HTR-8/SVneo (cell line): ENCODE measurements at places on chromosomes 11 and 22.

DNA sequence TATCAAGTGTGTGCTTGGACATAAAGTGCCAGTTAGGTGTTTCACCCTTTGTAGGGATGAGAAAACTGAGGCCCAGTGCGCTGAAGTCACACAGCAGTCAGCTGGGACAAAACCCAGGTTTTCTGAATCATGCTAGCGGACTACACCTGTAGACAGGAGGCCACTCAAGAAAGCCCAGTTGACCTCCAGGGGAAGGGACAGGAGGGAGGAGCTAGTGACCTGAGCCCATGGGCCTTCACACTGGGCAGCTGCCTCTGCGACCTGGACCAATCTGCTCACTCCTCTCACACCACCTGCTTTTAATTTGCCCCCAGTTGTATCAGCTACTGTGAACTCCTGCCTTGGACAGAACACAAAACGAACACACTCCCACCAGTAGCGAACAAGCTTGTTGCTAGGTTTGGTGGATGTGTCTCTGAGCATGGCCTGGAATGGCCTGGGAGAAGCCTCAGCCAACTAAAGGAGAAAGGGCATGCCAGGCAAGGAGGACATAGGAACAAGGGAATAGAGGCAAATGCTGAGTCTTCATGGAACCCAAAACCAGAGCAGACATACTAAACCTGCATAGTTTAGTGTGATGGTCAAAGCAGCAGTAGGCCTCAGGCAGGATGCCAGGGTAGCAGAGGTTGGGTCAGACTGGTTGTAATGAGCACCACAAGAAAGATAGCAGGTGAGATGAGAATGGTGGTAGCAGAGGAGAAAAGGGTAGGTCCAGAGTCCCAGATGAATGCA, 7.2 kb downstream of the LMO1 start:
- no peak for DNase-seq

DNA sequence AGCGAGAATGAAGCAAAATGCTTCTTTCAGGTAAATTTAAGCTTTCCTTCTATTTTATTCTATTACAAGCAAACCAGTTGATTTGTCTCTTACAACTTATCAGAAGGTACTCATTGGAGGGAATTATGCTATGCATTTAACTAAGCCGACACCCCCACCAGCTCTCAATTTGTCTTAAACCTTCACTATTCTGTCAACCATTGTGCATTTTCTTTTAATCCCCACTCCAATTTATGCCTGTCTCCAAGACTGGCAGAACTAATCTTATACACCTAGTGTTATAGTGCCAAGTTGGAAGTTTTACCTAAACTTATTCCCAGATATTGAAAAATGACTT, 12.5 kb downstream of the TAF1D start:
- DNase-seq: no peak

GRCh38 chr11:17760102-17761029, 25.8 kb downstream of the KCNC1 start:
- peak; percentile 33 for DNase-seq

- no peak for DNase-seq
Observed at GRCh38 chr22:44665115-44665514, 36.9 kb upstream of the PRR5 start.

GRCh38 chr11:43868852-43869567, 11.6 kb upstream of the ALKBH3 start:
- peak; percentile 11 for DNase-seq

GRCh38 chr22:43994416-43994815, 29.7 kb upstream of the PARVB start:
- DNase-seq: no peak

DNA sequence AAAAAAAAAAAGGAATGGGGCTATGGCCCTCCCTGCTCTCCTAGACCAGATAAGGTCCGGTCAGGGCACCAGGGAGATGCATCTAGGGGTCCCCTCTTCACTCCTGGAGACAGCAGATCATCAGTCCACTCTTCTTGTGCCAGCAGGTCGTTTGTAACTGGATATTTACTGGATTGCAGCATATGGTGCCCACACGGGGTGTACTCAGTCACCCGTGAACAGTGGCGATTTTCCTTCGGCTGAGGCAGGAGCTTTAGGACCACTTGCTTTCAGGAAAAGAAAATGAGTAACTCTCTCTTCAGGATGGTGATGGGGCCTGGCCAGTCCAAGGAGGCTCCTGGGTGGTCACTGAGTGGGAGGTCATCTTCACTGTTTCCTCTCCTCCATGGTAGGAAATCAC, 38.3 kb upstream of the RAB1B start:
- no peak for DNase-seq

DNA sequence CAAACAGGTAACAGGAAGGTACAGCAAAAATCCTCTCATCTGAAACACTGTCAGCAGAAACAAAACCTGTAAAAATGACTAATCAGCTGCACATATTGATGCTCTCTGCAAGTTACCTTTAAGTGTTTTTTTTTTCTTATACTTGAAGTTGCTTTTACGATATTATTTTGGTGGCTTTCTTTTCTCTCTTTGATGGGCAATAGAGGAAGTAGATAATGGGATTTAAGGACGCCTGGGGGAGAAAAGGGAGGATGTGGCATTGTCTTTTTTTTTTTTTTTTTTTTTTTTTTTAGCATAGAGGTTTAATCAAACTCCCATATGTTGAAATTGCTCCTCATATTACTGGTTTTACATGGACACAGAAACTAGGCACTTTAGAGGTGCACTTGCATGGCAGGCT, 11.4 kb upstream of the ADSL start:
- no peak for DNase-seq

- no peak for DNase-seq
Observed at GRCh38 chr11:19451609-19452008, 210.9 kb upstream of the E2F8 start.

- no peak for DNase-seq
Observed at GRCh38 chr11:117278347-117278746, 12.8 kb upstream of the BACE1-AS start.

DNA sequence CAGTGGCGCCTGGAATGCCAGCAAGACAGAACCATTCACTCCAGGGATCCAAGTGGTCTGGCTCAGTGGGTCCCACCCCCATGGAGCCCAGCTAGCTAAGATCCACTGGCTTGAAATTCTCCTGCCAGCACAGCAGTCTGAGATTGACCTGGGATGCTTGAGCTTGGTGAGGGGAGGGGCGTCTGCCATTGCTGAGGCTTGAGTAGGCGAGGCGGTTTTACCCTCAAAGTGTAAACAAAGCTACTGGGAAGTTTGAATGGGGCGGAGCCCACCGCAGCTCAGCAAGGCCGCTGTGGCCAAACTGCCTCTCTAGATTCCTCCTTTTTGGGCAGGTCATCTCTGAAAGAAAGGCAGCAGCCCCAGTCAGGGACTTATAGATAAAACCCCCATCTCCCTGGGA, 125.7 kb upstream of the DDI1 start:
- no peak for DNase-seq

DNA sequence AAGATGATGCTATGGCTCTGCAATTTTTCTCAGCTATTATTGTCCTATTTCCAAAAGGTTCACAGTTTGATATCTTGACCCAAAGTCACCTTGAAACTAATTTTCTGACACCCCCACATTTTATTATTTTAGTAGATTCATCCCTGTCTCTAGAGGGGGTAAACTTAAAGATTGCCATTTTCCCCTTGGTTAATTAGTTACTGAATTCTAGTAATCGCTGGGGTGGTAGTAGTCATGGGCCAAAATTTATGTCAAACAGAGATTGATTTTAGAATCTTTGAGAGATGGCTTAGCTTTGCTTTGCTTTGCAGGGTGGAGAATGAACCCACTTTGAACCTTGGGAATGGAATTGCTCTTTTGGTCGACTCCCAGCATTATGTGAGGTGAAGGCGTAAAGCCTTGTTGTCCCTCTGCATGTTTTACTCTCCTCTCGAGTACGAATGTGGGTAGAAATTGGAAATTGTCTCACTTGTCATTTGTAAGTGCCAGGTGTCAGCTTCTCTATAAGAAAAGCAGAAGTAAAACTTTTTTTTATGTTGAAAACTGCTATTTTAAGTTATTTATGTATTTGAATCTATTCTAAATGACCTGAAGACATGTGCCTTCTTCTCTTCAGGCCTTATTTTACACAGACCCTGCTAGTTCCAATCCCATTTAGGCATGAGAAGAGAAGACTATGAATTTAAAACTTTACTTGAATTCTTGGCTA, 42.4 kb upstream of the RCE1 start:
- no peak for DNase-seq

DNA sequence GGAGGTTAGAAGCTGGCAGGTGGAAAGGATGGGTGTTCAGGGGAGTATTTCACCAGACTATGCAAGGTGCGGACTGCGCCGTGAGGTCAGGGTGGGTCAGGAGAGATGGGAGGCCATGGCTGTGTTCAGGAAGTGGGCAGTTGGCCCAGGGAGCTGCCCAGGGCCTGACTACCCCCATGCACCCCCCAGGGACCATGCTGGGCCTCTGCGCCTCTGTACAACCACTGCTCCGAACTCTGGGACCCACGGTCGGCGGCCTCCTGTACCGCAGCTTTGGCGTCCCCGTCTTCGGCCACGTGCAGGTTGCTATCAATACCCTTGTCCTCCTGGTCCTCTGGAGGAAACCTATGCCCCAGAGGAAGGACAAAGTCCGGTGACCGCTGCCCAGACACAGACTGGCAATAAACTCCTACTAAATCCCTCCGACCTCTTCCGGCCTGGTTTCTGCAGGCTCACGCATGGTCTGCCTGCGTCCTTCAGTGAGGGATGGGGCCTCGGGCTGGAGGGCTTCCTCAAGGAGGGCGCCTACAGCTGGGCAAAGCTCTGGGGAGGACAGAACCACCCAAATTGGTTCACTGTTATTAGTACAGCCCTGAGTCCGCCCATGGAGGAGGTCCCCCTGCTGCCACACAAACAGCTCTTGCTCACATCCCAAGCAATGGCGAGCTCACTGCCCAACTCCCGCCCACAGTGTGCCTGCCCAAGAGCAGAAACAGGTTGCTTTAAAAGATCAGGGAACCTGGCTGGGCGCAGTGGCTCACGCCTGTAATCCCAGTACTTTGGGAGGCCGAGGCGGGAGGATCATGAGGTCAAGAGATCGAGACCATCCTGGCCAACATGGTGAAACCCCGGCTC, 4.2 kb downstream of the PHLDA2 start:
- DNase-seq: no peak

DNA sequence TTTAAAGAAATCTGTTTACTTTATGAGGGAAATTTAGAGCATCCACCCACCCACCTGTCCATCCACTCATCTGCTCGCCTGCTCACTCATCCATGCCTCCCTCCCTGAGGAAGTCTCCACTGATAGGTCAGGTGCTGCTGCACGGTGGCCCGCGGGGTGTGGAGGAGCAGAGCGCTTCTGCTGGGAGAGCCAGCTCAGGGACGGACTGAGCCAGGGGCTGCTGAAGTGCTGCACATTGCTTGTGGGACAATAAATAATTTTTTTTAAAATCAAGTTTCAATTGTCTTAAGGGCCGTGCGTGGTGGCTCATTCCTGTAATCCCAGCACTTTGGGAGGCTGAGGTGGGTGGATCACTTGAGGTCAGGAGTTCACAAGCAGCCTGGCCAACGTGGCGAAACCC, 148.9 kb downstream of the TBC1D22A start:
- no peak for DNase-seq

DNA sequence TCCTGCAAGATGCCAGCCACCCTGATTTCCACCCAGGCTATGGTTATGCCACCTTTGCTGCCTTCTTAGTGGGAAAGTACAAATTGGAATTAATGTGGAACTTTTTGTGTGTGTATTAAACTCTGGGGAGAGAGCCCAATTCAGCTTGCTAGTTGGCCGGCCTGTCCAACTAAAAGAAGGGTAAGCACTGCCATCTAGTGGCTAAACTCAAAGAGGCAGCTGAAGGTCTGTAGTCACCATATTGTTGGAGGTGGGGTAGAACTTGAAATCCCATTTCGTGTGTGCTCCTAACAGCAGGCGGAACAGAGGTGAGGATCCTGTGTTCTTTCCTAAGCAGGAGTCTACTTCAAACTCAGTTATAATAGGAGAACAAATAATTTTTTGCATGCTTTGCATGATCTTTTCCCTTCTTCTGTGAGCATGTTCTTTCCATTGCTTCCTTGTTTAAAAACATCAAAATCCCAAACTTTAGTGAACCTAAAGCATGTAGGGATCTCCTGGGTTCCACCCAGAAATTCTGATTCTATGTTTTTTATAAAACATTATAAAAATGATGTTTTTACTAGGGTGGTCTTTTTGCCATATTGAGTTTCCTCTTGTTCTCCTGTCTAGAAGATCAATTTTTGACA, 138.8 kb upstream of the SORL1-AS1 start:
- DNase-seq: peak; percentile 66

- no peak for DNase-seq
Observed at GRCh38 chr22:19798891-19799293, 38.3 kb downstream of the TBX1 start.

DNA sequence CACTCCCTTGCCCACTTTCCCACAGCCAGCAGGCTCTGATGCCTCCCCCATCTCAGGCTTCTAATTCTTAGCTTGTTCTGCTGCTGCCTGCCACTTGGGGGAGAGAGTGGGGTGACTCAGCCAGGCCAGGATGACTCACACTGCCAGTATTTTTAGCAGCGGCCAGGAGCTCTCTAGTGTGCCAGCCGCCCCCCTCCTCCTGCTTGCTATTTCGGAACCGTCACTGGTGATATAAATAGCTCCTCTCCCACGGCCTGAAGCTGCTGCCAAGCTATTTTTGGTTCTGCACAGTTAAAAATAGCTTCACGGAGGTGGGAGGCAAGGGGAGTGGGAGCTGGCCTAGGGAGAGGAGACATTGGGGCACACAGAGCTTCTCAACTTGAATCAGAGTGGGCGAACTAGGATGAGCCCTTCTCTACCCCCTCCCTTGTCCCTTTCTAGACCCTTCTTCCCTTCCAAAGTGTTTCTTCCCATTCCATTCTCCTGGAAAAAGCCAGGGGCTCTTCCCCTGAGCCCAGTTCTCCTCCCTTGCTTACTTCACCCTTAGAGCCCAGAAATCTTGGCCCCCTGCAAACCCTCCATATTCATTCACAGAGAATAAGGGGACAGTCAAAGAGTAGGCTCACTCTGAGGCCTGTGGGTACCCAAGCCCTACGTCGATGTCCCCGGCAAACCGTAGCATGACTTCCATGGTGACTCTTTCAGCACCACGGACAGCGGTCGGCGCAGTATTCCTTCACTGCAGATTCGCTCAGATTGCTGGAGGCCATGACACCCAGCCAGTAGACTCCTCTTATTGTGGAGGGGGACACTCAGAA, 2.5 kb upstream of the NPAS4 start:
- peak; percentile 97 for DNase-seq

GRCh38 chr11:96014217-96014616, 90.3 kb upstream of the MTMR2 start:
- no peak for DNase-seq

GRCh38 chr11:14636119-14636518, 7.5 kb upstream of the PDE3B start:
- no peak for DNase-seq

GRCh38 chr11:90738799-90739198, 516.0 kb upstream of the CHORDC1 start:
- DNase-seq: no peak
